ENCODE measurements at places on chromosomes 12 and 14. TPM values are rescaled to one million over a fixed set of nuclear protein-coding genes. Genes with fewer than 3 reads are reported as not detected.

The RFLNA gene
- total RNA-seq, result 78.6 TPM

DNA sequence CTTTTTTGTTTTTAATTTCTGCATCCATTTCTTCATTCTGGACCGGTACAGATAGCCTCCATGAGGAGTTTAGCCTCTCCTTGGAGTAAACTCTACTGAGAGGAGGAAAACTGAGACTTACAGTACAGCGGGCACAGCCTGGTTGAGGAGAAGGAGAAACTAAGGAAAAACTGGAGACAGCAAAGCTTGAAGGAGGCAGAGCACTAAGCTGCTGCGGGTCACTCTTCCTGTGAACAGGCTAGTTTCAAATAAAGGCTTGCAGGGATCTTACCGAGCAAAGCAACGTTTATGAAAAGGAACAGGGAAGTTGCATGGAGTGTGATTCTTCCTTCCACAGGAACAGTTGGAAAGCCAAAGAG is 348 bp upstream of the SSTR1 start:
- DNase-seq, result no peak

- DNase-seq, result peak; percentile 82
Observed at GRCh38 chr12:90978117-90978770, 23.3 kb upstream of the CCER1 start.

The TEX22 gene
- not detected for total RNA-seq

The GPR162 gene
- total RNA-seq, result 7.5 TPM

DNA sequence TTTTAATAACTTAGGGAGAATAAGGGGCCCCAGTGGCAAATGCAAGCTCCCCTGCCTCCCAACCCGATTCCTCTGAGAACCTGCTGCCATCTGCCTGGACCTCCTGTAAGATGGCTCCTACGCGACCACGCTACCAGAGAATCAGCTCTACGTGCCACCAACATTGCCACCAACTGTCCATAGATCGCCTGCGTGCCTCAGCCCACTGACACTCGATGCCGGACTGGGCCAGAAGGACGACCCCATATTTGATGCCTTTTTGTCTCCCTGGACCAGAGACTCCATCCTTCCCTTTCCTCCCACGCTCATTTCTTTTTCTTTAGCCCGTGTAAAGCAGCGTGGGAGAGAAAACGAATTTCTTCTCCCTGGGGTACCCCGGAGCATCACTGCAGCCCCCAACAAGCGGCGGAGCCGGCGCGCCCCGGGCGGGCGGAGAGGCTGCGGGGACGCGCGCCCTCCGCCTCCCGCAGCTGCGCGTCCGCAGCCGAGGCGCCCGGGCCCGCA is 565 bp upstream of the KLHL42 start:
- DNase-seq, result no peak

DNA sequence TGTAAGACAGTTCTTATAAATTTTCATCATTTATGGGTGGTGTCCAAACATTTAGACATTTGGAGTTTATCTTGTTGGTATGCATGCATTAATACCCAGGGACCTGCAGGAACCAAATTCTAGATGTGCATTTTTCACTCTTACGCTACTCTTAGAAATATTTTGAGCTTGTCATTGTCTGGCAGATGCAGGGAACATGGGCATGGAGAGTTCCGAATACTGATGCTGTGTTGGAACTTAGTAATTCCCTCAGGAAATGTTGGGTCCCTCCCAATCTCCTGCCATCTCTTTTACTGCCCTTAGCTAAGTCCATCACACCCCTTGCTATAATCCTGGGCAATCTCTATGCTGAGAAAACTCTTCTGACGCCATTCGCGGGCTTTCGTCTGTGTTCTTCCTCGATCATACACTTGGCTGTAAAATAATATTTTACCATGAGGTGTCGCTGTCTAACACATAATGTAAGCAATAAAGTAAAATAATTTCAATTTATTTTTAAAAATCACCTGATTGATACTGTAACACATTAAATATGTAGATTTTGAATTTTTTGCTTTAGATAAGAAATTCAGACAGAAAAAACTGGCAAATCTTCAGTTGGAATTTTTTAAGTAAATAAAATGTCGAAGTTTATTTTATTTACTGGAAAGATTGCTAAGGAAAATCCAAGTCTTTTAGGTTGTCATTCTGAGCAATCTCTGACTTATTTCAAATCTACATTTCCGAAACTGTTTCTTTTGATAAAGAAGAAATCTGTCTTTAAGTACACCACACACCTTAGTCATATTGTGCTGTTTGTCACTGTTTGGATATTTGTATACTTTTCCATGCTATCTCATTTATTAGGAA is 304.1 kb upstream of the SSTR1 start:
- no peak for DNase-seq

The PAPLN gene
- total RNA-seq, result 25.0 TPM

The DPY19L2 gene
- 12.9 TPM for total RNA-seq

GRCh38 chr12:32874078-32874477 is 22.5 kb downstream of the PKP2 start:
- no peak for DNase-seq

DNA sequence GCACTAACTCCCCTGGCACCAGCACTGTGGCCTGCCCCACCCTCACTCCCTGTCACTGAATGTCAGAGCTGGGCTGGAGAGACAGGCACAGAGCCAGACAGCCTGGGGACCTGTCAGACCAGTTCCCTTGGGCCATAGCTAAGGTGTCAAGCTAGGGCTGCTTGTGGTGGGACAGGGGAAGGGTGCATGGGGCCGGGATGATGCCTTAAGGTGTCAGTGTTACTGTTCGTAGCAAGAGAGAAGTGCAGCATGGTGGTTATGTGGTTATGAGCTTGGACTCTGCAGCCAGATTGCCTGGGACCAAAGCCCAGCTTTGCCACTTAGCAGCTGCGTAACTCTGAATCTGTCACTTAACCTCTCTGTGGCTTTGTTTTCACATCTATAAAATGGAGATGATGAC is 3.8 kb downstream of the RAPGEF3 start:
- peak; percentile 86 for DNase-seq

GRCh38 chr14:104875412-104875751 is 10.3 kb downstream of the CEP170B start:
- no peak for DNase-seq

DNA sequence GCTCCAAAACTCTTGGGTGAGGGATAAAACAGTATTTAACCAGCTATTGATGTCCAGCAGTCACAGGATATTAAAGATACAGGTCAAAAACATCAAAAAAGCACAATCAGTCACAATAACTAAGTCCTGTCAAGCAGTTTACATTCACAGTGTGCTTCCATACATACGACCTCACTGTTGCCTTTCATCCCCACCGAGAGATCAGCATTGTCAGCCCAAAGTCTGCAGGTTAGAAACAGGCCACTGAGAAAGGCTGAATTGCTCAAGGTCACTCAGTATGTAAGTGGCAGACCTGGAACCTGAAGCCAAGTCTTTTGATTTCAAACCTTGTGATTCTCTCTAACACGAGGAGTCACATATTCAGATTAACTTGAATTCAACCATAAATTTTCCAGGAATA is 124.9 kb downstream of the GXYLT1 start:
- no peak for DNase-seq

- no peak for DNase-seq
Observed at GRCh38 chr14:82657186-82657675, 1123.6 kb upstream of the SEL1L start.

DNA sequence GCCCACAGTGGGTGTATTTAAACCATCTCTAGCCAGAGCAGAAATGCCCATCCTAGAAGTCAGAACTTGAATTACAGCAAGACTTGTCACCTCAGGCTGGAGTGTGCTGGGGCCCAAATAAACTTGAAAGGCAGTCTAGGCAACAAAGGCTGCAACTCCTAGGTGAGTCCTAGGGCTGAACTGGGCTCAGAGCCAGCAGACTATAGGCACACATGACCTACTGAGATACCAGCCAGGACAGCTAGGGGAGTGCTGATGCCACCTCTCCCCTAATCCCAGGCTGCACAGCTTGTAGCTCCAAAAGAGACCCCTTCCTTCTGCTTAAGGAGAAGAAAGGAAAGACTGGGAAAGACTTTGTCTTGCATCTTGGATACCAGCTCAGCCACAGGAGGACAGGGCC is 106.0 kb downstream of the TXNDC16 start:
- DNase-seq, result peak; percentile 52

GRCh38 chr14:22919601-22919921 is 612 bp upstream of the RBM23 start:
- no peak for DNase-seq

- DNase-seq, result peak; percentile 11
Observed at GRCh38 chr14:75604979-75605851, 26.8 kb downstream of the FLVCR2 start.

DNA sequence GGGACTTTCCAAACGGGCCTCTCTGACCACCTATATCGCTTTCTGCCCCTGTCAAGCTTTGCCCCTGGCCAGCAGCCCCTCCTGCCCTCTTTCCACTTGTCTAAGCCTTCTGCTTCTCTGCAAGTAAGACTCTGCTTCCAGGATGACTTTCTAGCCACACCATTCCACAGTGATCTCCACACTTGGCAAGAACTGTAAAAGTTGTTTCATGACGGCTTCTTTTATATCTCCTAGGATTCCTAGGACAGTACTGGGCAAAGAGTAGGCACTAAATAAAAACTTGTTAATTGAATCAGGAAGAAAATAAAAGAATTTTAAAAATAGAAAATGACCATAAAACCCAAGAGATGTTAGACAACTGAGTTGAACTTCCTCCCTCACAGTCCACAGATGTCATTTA is 1.8 kb upstream of the PTPN21 start:
- no peak for DNase-seq

- no peak for DNase-seq
Observed at GRCh38 chr14:39582028-39582654, 149.9 kb upstream of the FBXO33 start.

The AREL1 gene
- total RNA-seq, result 15.2 TPM

- DNase-seq, result no peak
Observed at GRCh38 chr12:78406828-78407227, 457.7 kb upstream of the SYT1 start.

DNA sequence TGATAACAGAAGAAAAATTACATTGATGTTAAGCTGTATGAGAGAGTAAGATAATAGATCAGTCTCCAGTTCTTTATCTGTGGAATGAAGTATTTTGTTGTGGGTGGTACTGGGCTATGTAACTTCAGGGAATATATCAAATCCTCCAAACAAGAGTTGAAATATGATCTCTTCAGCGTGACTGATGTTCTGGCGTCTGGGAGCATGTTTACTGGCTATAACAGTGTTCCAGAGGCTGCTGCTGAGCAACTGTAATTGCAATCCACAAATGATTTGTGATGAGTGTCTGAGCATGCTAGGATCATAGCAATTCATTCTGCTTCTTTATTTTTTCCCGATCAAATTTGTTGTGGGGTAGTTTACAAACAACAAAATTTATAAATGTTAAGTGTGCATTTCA is 18.6 kb upstream of the CCDC198 start:
- DNase-seq, result peak; percentile 47

DNA sequence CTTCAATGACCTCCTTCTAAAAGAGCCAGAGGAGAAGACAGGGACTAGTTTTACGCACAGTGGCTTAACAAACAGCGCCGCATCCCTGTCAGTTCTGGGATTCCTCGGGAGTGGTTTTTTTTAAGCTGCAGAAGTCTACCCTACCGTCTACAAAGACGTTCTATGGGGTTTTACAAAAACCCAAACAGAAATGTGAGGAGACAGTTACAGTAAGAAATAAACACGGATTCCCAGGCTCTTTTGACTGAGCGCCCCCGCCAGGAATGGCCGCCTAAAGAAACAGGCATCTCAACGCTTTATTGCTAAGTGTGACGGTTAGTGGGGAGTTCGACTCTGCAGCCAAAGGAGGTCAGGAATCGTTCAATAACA is 484 bp downstream of the ALKBH1 start:
- DNase-seq, result no peak

All from stomach (tissue), 19 donors.